ENCODE measurements at places on chromosomes 1 and 21. TPM values are rescaled to one million over a fixed set of nuclear protein-coding genes. Genes with fewer than 3 reads are reported as not detected.

SYT6 gene
- 0.72 TPM for total RNA-seq

PTGFR gene
- total RNA-seq, result not detected

SPATA45 gene
- total RNA-seq, result not detected

GNG4 gene
- total RNA-seq, result 13.5 TPM

CELSR2 gene
- 5.1 TPM for total RNA-seq

TBCE gene
- 49.6 TPM for total RNA-seq

PDC gene
- not detected for total RNA-seq

MXRA8 gene
- total RNA-seq, result 0.61 TPM

TNFRSF8 gene
- 0.11 TPM for total RNA-seq

ZSWIM5 gene
- total RNA-seq, result 0.56 TPM

LRRC3 gene
- total RNA-seq, result 2.0 TPM

RC3H1 gene
- 6.1 TPM for total RNA-seq

RNU1-3 gene
- not detected for total RNA-seq

SLC25A34 gene
- total RNA-seq, result not detected

PTBP2 gene
- total RNA-seq, result 6.0 TPM
